ENCODE measurements at places on chromosomes 5 and 9.

DNA sequence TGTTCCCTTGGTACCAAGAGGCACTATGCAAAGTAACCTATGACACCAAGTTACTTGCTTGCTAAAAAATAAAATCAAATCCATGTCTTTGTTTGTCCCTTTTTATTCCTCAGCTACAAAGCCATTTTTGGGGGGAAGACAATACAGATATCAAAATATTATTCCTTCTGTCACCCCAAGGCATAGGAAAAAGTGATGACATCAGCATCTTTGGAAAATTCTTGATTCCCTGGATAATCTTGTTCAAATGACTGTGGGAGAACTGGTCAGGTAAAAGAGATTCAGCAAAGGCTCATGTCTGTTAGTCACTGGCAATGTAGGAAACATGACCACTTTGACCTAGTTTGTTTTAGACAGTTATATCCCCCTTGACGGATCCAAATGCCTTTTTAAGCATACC lies 373.1 kb downstream of the MAT2B start:
- no peak overlapping the region for H3K27ac ChIP-seq
- H3K4me1 ChIP-seq, result no peaks in the 10 kb centered on the region
- no peak overlapping the region for H3K4me3 ChIP-seq
- H3K36me3 ChIP-seq, result no peaks in the 10 kb centered on the region

DNA sequence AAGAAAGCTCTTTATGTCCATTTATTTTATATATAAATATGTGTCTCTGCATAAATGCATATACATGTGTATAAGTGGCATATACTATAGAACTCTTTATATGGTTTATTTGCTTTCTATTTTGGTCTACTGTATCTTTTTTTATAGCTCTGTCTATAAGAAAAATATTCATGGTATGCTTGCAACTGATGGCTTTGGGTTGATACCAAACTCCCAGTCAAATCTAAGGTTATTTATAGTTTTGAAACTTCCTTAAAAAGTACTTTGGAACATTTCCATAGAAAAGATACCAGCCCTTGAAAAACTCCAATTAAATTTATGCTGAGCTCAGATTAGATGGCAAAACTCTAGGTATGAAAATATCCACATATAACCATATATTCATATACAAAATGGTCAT lies 120.0 kb upstream of the KLF9 start:
- H3K4me1 ChIP-seq, result no peaks in the 10 kb centered on the region
- H3K27me3 ChIP-seq, result no peaks in the 10 kb centered on the region
- H3K27ac ChIP-seq, result no peak overlapping the region
- no peak overlapping the region for H3K4me3 ChIP-seq
- no peak for DNase-seq
- H3K36me3 ChIP-seq, result no peaks in the 10 kb centered on the region

DNA sequence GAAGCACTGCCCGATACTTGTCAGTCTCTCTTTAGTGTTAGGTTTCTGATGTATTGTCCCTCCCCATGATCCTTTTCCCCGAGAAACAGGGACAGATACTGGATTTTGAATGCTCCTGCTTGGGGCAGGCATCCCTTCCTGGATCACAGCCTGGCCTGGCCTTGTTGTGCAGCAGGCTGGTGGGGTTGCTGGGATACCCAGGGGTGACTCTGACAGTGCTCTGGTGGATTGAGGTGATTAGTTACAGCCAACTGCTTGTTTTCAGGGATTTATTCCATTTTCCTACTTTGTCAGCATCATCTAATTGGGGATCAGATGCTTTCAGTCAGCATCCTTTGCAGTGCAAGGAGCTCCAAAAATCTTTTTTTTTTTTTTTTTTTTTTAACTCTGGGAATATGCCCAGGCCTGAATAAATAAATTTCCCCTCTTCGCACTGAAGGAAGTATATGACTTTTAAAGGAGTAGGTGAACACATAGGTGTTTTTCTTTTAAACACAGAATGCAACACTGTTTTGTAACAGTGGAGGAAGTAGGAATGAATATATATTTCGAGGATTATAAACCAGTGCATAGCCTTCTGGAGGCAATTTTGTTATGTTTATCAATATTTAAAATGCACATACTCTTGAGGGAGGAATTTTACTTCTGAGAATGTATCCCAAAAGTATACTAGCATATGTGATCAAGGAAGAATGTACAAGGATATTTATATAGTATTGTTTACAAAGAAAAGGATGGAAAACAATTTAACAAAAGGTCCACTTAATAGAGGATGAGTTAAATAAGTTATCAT lies 127.3 kb upstream of the ELL2 start:
- no peak for DNase-seq
- H3K27me3 ChIP-seq, result no peaks in the 10 kb centered on the region
- H3K27ac ChIP-seq, result no peak overlapping the region
- H3K36me3 ChIP-seq, result no peaks in the 10 kb centered on the region

DNA sequence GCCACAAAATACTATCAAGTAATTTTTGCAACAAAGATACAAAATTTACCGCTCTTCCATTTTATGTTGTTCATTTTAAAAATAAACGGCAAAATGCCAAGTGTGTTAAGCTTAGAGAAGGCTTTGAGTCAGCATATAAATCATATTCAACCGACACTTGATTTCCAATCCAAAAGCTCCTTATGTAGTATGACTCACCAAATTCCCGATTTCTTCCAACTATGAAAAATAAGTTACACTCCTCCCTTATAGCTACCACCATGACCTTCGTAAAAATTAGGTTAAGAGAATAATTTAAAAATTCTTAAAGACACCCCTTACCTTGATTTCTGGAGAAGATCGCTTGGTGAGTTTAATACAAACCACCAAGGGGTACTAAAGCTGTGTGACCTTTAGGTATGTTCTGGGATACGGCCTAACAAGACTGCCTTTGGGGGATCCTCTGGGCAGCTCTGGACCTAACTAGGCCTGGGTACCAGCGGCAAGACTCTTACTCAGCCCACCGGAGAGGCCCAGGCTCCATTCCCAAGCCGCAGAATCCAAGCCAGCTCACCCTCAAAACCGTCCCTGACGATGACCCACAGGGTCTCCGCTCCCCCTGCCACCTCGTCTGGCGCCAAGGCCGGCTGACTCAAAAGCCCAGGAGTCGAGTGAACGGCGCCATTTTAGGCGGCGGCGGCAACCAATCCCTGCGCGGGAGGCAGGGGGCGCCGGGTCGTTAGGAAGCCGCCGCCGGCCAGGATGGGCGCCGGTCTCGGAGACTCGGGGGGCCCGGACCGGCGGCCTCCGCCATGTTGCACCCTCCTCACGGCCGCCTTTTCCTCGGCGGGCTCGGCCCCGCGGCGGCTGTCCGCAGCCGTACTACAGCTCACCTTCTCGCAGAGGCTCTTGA lies 739 bp downstream of the PPP2CA start:
- H3K4me1 ChIP-seq, result peaks cover 25% of the 10 kb centered on the region
- H3K4me3 ChIP-seq, result peak overlapping the region; percentile 94
- no peaks in the 10 kb centered on the region for H3K27me3 ChIP-seq
